PC-3 (cell line): ENCODE measurements at places on chromosomes 7 and 10. TPM values are rescaled to one million over a fixed set of nuclear protein-coding genes. Genes with fewer than 3 reads are reported as not detected.

DNA sequence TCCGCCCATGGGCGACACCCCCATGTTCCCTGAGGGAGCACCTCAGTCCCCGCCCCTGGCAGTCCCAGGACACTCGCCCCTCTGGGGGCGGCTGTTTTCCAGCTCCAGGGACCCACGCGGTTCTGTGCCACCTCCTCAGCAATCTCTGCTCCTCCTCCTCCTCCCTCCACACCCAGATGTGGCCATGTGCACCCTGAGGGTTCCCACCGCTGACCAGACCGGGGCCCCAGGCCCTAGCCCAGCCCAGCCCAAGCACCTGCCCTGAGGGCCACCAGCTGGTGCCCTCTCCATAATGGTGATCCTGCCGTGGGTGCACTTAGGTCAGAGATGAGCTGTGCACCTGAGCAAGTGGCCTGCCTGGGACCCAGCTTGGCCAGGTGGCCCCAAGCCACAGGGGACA is 25.1 kb downstream of the AP5Z1 start:
- no peak for DNase-seq

SUPV3L1 gene
- 86.2 and 117 TPM in 2 replicates for total RNA-seq

PLAU gene
- 1,570 and 1,582 TPM in 2 replicates for total RNA-seq

CALHM2 gene
- total RNA-seq: 1.3 and 2.0 TPM in 2 replicates

DNA sequence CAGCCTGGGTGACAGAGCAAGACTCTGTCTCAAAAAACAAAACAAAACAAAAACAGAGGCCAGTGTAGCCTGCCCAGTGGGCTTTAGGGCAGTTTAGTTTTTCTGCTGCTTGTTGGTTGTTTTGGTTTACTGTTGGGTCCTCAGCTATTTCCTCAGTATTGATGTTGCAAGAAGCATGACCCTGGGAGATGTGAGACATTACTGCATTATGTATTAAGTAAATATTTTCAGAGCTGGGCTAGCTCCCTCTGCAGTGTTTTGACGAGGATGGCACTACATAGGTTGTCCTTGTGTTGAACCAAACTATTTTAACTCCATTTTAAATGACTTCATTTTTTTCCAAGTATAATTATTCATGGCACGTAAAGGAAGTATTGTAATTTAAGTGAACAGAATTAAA is 4.8 kb downstream of the AKAP9 start:
- peak; percentile 70 for DNase-seq

DNA sequence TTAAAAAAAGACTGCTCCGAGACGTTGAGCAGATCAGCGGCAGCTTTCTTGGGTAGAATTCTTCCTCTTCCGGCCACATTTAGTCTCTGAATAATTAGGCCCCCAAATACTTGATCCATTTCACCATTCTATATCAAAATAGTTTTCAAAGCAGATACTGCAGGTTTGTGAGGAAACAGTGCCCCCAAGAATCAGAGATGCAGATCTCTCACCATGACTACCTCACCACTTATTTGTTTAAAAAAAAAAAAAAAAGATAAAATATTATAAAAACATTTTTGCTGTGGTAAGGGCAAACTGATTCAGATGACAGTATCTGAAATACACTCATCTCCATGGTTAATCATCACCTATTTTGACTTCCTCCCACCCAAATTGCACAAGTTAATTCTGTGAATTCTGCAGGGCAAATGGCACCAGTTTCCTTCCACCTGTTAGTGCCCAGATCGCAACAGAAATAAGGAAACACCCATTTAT is 210.4 kb downstream of the FAM107B start:
- DNase-seq: no peak

LGI1 gene
- total RNA-seq: not detected in 2 replicates

DNA sequence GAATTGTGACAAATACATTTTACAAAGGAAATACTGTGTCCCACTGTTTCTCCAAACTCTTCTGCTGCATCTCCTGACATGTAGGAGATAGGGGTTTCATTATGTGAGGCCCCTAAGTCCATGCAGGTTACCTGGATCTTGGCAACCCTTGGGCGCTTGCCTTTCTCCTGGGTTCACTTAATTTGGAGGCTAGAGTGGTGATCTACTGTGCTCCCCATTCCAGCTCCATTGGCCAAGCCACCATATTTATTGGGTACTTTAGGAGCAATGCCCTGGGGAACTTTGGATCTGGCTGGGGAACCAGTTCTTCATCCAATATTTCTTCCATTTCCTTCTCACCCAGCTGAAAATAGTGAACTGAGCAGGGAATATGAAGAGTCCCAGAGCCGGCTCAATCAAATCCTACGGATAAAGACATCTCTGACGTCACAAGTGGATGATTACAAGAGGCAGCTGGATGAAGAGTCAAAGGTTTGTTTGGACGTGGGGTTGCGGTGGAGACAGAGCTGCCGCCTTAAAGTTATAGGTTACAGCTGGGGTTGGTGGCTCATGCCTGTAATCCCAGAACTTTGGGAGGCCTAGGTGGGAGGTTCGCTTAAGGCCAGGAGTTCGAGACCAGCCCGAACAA is 18.5 kb downstream of the MYH16 start:
- no peak for DNase-seq

GNAT3 gene
- not detected in 2 replicates for total RNA-seq

CXCL12 gene
- 0.12 and 0.47 TPM in 2 replicates for total RNA-seq

BUD31 gene
- total RNA-seq: 120 and 144 TPM in 2 replicates

GRCh38 chr10:29069941-29070340 is 218.9 kb upstream of the LYZL1 start:
- DNase-seq: no peak

DNA sequence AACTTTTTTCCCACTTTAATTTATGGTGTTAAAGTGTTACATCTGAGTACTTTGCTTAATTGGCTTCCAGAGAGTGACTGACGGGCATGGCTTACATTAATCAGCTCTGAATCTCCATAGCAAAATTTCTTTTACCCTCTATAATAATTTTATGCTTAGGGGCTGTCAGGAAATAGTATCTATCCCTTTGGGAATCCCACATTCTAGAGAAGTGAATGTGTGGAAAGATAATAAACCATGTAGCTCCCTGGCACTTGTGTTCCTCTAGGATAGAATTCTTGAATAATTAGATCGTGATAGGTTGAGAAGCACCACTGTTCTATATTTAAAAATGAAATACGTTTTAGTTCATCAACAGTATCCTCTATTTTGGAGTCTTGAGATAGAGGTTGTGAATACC is 89.6 kb downstream of the DNAJB9 start:
- no peak for DNase-seq

DNA sequence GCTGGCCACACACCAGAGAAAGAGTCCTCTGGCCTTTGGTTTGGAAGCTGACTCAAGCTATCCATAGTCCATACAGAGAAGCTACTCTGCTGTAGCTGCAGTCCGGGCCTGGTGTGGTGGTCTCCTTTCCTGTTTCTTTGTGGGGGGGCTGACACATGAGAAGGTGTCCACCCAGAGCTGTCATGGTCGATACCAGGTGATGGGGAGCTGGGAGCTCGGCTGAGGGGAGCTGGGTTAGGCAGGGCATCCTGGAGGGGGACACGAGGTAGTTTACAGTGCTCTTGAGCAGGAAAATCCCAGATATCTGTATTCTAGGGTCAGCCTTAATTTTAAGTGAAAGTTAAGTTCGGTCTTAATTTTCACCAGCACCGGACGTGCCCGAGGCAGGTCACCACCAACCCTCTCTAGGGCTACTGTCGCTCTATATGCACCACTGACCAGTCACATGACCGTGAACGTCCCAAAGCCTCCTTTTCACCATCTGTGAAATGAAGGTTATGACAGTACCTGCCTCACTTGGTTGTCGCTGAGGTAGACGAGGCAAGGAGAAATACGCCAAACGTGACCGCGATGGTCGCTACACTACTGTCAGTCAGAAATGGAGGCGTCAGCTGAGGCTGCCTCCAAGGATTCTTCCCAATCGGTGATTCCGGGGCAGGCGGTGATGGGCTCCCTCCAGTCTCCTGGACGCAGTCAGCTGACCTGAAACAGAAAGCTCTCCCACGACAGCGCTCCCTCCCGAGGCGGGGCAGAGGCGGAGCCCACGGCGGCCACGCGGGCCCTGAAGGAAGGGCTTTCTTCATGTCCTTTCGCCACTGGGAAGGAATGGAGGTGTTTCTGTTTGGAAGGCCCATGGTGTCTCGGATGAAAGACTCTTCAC is 69.4 kb upstream of the SHH start:
- no peak for DNase-seq

DNA sequence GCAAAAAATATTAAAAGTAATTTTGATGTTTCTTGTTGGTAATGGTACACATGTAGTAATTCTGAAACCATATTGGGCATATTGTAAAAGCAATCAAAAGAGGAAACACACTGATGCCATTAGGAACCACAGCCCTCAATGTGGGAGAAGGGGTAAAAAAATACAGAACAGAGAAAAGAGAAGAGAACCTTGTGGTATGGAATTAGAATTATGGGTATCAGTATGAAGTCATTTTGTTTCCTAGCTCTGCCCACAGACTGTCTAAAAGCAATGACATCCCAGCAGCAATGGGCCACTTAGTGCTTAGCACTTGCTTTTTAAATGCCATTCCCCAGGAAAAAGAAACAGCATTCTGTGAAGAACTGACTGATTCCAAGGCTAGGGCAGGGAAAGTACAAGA is 61.5 kb downstream of the CPVL start:
- no peak for DNase-seq

GRCh38 chr7:121385800-121386179 is 10.3 kb downstream of the FAM3C start:
- no peak for DNase-seq

GRCh38 chr7:23687011-23687410 is 7.0 kb downstream of the FAM221A start:
- peak; percentile 38 for DNase-seq
